HuH-7 (cell line): ENCODE measurements at places on chromosomes 7 and 10.

GRCh38 chr10:52228556-52228955, 85.5 kb upstream of the DKK1 start:
- DNase-seq: no peak

GRCh38 chr7:31082447-31082846, 30.3 kb downstream of the ADCYAP1R1 start:
- no peak for DNase-seq

DNA sequence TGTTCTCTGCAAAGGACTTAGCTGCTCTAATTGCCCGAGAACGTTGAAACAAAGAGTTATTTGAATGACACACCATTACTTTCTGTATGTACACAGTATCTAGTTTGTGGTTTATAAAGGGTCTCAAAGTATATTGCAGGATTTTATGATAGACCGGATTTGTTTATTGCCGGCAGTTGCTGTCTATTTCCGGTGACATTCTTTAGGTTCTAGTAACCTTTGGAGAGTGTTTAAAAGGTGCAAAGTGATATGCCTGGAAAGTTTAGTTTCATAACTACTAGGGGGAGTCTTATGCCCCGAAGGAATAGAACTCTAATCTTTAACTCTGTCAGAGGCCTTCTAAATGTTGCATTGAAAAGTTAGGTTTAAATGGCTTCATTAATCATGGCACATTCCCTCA, 63.8 kb downstream of the PAPSS2 start:
- peak; percentile 18 for DNase-seq

DNA sequence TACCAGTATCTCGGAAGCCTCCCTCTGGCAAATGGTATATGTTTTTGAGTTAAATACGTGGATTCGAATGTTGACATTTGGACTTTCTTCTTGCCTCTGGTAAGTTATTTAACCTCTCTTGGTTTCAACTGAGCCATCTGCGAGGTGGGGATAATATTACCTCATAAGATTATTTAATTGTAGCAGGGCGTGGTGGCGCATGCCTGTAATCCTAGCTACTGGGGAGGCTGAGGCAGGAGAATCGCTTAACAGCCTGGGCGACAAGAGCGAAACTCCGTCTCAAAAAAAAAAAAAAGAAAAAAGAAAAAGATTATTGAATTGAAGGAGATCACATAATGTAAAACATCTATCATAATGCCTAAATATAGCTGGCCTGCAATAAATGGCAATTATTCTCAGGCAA, 396 bp upstream of the TAF5 start:
- DNase-seq: no peak

- DNase-seq: no peak
These were observed 33.5 kb downstream of the CUL2 start for GRCh38 chr10:35056686-35057085.

- DNase-seq: no peak
These were observed 193.9 kb upstream of the AGR3 start for GRCh38 chr7:17075601-17076255.

GRCh38 chr10:111634191-111634590, 549.4 kb downstream of the GPAM start:
- DNase-seq: no peak

DNA sequence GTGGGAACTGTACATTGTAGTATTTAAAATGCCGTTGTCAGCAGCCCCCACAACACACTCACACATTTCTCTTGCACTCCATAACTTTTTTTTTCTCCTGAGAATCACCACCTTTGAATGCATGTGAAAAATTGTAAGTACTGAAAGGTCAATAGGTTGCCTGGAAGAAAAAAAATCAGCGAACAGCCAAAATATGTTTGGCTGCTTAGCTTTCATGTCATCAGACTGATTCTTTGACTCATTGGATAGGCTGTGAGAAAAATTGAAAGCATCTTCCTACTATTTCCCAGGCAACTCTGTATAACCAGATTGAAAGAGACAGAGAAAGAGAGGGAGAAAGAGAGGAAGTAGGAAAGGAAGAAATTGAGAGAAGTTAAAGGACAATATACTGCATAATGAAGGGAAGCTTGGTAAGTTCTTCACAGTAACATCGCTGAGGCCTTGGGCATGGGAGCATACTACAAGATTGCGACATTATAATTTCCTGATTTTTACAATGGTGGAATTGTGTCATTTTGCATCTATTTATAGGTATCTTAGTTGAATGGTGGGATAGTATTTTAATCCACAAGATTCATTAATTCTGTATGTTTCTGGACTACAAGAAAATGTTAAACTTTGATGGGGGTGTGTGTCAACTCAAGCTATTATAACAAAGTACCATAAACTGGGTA, 249.3 kb upstream of the KCND2 start:
- DNase-seq: no peak

- DNase-seq: no peak
These were observed 381.4 kb downstream of the DGKB start for GRCh38 chr7:14521183-14521582.
